Right lobe of liver (tissue), 6 donors: ENCODE measurements at places on chromosomes 5 and 9. TPM values are rescaled to one million over a fixed set of nuclear protein-coding genes. Genes with fewer than 3 reads are reported as not detected.

The PNPLA7 gene
- 14.2 TPM for total RNA-seq

- no peak for DNase-seq
Measured at GRCh38 chr5:68180121-68181038, 35.2 kb upstream of the PIK3R1 start.

- no peak for DNase-seq
Measured at GRCh38 chr9:3018691-3019230, 174.9 kb upstream of the PUM3 start.

- DNase-seq, result peak; percentile 68
Measured at GRCh38 chr9:126151031-126151685, 175.5 kb upstream of the MVB12B start.

DNA sequence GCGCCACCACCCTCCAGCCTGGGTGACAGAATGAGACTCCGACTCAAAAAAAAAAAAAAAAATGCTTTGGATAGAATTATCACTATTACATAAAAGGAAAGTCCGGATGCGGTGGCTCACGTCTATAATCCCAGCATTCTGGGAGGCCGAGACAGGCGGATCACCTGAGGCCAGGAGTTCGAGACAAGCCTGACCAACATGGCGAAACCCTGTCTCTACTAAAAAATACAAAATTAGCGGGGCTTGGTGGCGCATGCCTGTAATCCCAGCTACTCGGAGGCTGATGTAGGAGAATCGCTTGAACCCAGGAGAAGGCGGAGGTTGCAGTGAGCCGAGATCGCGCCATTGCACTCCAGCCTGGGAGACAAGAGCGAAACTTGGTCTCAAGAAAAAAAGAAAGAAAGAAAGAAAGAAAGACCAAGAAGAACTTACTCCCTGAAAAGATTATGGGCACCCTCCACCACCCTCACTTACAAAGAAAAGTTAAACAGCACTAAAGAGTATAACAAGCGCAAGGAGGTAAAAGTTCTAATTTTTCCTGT is 17.8 kb downstream of the CDKN2A start:
- DNase-seq, result no peak

- no peak for DNase-seq
Measured at GRCh38 chr5:142794537-142794936, 24.4 kb downstream of the ARHGAP26 start.

DNA sequence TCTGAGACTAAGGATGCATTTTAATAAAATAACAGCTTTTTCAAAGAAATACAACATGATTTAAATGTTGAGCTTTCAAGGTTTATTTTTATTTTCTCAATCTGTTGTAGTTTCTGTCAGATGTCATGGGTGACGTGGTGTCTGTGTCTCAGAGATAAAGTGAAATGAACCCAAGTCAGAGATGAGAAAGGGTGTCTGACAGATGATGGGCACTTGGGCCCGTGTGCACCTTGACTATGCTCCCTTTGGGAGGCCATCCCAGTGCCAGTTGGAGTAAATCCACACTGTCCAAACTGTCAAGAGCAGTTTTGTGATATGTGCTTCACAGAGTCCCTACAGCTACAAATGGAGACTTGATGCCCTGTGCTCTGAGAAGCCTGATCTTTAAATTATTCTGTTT is 536.9 kb upstream of the FAM174A start:
- DNase-seq, result no peak

DNA sequence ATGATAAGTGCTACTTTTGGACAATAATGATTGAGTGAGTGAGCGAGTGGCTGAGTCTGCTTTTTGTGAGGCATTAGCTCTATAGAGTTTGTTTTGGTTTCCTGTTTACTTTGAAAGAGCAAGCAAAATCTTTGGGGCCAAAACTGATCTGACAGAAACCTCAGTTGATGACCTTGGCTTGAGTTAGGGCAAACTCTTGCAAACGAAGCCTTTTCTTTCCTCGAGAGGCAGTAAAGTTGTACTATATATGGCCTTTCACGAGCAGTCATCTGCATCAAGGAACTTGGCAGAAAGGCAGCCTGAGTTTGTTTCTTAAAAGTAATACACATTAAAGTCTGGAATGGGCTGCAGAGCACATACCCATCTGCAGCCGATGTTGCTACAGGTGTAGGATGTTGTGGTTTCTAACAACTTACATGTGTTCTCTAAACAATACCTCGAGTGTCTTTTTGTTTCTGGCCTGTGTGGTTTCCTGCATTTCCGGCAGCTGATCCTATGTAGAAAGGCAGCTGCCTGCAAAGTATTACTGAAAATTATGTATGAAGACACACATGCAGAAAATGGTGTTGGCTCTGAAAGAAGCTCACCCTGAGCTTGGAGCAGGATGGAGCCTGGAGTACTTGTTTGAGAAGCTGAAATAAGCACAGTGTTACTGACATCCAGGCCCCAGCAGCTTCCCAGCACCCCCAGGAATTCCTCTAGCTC is 60.8 kb downstream of the FOXD1 start:
- no peak for DNase-seq

DNA sequence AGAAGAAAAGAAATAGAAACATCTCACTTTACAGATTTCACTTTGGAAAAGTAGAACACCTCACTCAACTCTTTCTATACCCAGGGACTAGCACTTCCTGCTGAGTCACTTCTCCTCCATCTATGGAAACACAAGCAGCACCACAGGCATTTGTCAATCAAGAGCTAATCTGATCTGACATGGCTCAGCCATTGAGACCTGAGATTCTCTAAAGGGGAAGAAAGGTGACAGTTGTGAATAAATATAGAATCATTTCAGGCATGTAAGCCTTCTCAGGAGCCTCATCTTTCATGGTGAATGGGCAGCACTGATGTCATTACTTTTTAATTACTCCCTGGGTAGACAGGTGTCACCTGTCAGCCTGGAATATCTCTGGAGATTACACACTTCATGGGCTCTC is 559.8 kb downstream of the HINT1 start:
- no peak for DNase-seq

DNA sequence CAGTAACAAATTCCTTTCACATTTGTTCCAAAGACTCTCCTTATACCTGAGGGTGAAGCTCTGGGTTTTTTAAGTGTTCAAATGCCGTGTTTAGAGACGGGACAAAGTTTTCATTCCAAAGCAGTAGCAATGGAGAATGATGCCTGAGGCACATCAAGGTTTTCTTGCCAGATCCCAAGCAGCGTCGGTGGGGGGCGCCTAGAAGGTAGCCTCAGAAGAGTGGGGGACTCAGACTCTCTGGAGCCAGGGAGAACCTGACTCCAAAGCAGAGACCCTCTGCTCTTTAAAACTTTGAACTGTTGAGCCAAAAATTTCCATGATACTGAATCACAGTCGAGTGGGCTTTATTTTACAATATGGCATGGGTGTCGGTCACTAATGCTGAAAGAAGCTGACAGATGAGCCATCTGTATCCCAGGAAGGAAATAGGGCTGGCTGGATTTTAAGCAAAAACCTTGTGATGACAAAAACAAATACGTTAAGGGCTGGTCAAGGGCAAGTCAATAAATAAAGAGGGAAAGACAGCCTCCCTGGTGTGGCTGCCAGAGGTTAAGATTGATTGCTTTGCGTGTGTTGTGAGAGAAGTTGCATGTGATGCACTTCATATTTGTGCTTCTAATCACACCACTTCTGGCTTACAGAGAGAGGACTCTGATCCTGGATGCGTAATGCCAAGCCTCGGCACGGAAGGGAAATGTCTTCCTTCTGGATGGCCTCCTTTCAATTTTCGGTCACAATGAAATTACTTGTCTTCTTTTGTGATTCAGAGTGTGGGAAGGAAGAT is 161.1 kb upstream of the EFNA5 start:
- no peak for DNase-seq

- DNase-seq, result no peak
Measured at GRCh38 chr5:179269781-179270543, 75.3 kb downstream of the ADAMTS2 start.
